ENCODE measurements at places on chromosomes 4 and X. TPM values are rescaled to one million over a fixed set of nuclear protein-coding genes. Genes with fewer than 3 reads are reported as not detected.
A peak's percentile ranks its signal among the peaks of the same experiment; 100 is the strongest.

DNA sequence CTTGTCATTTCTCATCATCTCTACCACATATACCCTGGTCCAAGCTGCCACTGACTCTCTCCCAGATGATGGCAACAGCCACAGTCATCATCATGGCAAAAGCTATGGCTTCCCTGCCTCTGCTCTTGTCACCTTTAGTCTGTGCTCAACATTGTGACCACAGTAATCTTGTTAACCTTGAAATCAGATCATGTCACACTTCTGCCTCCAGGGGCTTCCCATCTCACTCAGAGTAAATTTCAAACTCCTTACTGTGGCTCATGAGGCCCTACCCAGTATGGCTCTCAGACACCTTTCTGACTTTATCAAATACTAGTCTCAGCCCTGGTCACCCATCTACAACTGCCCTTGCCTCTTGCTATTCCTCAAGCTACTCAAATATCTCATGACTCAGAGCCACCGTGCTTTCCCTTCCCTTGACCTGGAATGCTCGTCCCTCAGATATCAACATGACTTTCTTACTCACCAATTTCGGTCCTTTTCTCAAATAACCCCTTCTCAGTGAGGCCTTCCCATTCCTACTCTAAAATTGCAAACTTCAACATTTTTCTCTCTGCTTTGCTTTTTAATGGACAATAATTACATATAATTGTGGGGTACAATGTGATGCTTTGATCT, 41.1 kb upstream of the STIM2 start:
- no peak for DNase-seq

- no peak for DNase-seq
Measured at GRCh38 chr4:119894650-119895208, 171.9 kb downstream of the MAD2L1 start.

DNA sequence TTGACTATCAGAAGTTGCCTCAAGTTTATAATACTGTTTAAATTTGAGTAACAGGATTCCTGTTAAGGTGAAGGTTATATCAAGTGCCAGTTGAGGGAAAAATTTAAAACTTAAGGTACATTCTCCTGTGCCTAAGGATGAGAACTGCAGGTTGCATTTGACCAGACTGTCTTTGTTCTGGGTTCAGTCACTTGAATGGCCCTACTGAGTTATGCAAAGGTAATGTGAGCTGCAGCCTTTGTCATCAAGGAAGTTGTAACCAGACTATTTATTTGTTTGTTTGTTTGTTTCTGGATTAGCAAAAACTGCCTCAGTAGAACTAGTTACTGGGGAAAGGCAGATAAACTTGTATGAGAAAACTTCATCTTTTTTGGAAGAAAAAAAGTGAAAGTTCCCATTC, 131.9 kb downstream of the ATOH1 start:
- no peak for DNase-seq

GRCh38 chrX:46722742-46723568, 36.0 kb downstream of the SLC9A7 start:
- DNase-seq, result no peak

The SPANXA2 gene
- total RNA-seq, result not detected

DNA sequence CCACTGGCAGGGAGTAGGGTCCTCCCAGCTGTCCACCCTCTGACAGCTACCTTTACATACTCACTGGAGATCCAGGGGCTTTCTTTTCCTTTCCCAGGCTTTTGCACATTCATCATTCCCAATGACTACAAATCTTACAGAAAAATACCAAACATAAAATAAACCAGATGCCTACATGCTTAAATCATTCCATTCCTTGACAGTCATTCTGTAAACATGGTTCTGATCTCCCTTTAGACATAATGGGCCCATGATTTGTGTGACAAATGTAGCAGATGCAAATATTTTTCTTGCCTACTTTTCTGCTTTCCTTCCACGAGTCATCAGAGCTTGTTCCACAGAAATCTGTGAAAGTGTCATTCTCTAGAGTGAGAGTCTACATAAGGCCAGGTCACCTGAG, 207.0 kb downstream of the IDS start:
- no peak for DNase-seq

DNA sequence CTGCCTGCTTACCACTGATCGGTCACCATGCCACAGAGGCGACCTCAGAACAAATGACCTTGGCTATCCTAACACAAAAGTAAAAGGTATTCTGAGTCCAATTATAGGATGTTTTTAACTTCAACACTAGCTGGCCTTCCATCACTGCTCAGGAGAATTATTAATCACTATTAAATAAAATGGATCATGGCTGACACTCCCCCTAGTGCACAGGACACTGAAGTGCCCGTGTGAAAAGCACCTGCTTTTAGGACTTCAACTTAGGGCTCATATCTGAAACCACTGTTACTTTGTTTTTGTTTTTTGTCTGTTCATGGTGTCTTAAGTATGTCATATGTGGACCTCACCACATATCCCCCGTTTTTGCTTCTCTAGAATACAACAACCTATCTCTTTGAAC, 33.9 kb downstream of the STX18 start:
- no peak for DNase-seq

- DNase-seq, result no peak
Measured at GRCh38 chr4:140738139-140738538, 18.0 kb downstream of the TBC1D9 start.

DNA sequence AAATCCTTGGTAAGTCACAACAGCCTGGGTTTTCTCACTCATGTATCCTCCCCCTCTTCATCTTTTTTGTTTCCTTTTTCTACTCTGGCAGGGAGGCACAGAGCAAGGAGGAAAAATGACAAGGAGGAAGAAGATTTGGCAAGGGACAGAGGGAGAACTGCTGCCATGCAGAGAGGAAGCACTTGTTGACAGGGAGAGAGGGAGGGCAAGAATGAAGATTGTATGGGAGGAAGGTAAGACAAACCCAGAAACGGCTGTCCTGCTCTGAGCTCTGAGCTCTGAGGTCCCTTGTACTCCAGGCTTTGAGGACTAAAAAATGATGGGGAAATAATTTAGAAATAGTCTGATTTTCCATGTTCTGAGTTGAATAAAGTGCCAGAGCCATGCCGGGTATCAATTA, 123.9 kb downstream of the DCHS2 start:
- no peak for DNase-seq

The HSD17B13 gene
- total RNA-seq, result 0.27 TPM

GRCh38 chr4:15162046-15162445, 159.8 kb downstream of the CPEB2 start:
- no peak for DNase-seq

DNA sequence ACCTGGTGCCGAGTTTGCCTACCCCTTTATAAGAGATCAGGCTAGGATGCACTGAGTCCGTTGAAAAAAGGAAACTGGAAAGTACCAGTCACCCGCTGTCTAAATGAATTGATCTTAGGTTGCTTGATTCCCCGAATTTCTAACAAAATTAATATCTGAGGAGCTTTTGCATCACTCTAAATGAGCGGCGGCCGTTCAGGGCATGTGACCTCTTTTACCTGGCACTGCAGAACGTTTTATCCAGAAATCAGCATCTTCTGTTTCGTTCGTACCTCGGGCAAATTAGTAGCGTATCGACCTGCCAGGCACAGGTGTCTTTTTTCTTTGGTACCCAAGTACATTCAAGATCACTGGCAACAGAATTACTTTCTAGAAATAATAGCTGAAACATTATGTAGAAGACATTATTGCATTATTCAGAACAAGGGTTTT, 876 bp downstream of the KLHL2 start:
- no peak for DNase-seq

DNA sequence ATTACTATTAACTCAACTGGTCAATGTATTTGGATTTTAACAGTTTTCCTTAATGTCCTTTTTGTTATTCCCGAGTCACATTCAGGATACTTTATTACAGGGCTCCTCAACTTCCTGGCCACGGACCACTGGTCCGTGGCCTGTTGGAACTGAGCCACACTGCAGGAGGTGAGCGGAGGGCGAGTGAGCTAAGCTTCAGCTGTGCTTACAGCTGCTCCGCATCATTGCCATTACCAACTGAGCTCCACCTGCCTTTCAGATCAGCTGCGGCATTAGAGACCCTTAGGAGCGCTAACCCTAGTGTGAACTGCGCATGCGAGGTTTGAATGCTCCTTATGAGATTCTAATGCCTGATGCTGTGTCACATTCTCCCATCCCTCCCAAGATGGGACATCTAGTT, 591.7 kb downstream of the CCSER1 start:
- DNase-seq, result no peak

The SLC10A4 gene
- total RNA-seq, result 2.7 TPM

DNA sequence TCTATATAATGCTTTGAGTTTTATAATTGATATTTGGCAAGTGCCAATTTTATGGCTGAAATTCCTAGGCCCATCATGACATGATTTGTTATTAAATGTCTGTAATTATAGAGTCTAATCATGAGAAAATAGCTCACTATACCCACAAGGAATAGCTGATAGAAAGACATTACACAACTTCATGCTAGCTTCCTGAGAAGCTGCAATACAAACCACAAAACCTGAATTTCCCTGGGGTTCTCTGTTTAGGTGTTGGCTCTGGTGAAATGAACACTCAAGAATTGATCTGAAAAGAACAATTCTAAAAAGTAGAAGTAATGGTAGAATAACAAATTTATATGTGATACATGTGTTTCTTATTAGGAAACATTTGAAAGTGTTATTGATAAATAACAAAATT, 169.6 kb downstream of the GASK1B start:
- no peak for DNase-seq

DNA sequence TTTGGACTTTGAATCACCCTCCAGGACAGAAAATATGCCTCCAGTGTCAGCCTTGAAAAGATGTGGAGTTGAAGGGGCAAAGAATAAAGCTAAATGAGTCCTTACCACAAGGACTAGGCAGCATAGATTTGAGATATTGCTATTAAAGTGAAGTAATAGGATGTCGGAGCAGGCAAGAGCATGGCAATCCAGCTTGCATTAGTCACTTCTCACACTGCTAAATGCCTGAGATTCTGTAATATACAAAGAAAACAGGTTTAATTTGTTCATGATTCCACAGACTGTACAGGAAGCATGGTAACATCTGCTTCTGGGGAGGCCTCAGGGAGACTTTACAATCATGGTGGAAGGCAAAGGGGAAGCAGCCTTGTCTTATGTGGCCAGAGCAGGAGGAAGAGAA, 109.8 kb upstream of the PCDH7 start:
- no peak for DNase-seq

- DNase-seq, result no peak
Measured at GRCh38 chrX:68832101-68832416, 3.2 kb downstream of the EFNB1 start.

The TREX2 gene
- 4.3 TPM for total RNA-seq

DNA sequence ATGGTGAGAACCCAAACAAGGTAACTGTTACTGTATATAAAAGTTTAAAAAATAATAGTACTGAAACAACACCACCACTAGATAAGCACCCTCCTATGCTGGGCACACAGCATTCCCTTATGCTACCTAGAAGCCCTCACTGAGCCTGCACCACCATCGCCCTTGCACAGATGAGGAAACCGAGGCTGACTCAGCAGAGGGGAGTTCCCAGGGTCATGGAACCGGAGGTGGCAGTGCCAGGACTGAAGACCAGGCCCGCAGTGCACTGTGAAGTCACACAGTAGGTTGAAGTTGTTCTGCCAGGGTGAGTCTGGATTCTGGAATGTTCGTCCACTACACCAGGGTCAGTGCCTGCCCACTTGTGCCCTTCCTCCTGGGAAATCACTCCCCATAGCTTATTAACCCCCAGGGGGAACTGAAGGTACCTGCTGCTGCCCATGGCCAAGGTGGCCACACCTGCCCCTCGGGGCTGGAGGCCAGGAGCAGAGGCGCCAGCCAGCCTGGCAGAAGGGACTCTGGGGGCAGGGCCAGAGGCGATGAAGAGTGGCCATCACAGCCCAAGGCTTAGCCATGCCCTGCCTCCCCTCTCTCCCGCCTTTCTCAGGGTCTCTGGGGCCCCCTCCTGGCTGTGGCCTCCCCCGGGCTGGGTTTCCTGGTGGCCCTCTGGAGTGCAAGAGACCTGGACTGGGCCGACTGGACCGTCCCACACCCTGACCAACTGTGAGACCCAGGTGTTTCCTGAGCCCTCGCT, 15.1 kb upstream of the ABLIM2 start:
- DNase-seq, result no peak

The NEXMIF gene
- total RNA-seq, result under 0.01 TPM

DNA sequence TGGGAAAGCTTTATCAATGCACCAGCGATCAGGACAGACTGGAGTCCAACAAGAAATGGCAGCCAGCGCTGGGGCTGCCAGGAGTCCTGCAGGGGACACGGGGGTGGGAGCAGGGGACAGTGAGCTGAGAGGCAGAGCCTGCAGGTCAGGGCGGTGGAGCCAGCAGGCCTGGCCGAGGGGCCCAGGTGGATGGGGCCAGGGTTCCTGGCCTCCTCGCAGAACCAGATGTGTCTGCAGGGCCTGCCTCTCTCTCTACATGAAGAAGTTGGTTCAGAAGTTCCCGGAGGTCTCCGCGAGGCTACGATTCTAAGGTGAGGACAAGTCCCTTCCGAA, 63.6 kb downstream of the CPZ start:
- DNase-seq, result no peak

- peak; percentile 14 for DNase-seq
Measured at GRCh38 chrX:29478336-29479069, 736.9 kb upstream of the MAGEB2 start.

The ATP11C gene
- 18.0 TPM for total RNA-seq

- DNase-seq, result no peak
Measured at GRCh38 chr4:6221851-6222760, 21.8 kb upstream of the JAKMIP1 start.

GRCh38 chrX:73977542-73978169, 326.3 kb upstream of the ZCCHC13 start:
- DNase-seq, result no peak

- DNase-seq, result no peak
Measured at GRCh38 chrX:55742649-55743048, 25.1 kb downstream of the RRAGB start.

The CHIC1 gene
- 2.7 TPM for total RNA-seq

The PCSK1N gene
- 1.1 TPM for total RNA-seq

GRCh38 chrX:11791090-11791489, 33.1 kb downstream of the MSL3 start:
- peak; percentile 15 for DNase-seq

- no peak for DNase-seq
Measured at GRCh38 chr4:79255793-79256192, 70.1 kb downstream of the NAA11 start.

The SPANXA1 gene
- total RNA-seq, result not detected

GRCh38 chrX:48711929-48712505, 15.5 kb downstream of the SUV39H1 start:
- no peak for DNase-seq
